ENCODE measurements at places on chromosomes 5 and 9. TPM values are rescaled to one million over a fixed set of nuclear protein-coding genes. Genes with fewer than 3 reads are reported as not detected.

The SLC23A1 gene
- total RNA-seq, result not detected

- no peak for DNase-seq
Observed at GRCh38 chr9:34989946-34990635, 546 bp downstream of the DNAJB5 start.

The FBP1 gene
- 2.9 TPM for total RNA-seq

The FYB1 gene
- total RNA-seq, result not detected

The CCDC171 gene
- total RNA-seq, result 0.94 TPM

DNA sequence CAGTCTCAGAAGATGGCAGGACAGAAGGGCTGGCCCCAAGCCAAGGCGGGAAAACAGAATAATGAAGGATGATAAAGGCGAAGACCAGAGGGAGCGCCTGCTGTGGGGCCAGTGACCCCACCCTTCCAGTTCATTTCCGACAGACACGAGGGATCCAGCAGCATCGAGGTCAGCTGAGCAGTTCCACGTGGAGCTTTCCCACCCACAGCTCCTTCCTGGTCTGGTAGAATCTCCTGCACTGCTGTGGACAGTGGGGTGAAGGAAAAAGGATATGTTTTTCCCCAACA is 265.9 kb upstream of the VLDLR start:
- no peak for DNase-seq

DNA sequence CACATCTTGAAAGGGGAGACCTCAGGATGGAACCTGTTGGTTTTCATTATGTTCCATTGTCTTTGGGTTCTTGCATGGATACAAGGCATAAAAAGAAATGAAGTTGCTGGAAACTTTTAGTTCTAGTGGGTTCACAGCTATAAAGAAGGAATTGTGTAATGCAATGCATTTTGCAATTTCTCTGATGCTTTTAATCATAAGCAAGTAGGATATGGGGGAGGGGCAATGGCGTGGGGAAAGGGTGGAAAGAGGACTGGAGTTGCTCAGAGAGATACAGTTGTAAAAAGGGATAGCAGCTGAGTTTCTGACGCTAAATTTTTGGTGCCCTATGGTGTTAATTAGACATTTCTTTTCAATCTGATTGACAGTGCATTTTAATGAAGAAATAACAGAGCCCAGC is 88.6 kb upstream of the FANCC start:
- DNase-seq, result no peak

GRCh38 chr9:112051812-112052211 is 123.3 kb downstream of the SUSD1 start:
- no peak for DNase-seq

The DOCK8 gene
- 0.51 TPM for total RNA-seq

DNA sequence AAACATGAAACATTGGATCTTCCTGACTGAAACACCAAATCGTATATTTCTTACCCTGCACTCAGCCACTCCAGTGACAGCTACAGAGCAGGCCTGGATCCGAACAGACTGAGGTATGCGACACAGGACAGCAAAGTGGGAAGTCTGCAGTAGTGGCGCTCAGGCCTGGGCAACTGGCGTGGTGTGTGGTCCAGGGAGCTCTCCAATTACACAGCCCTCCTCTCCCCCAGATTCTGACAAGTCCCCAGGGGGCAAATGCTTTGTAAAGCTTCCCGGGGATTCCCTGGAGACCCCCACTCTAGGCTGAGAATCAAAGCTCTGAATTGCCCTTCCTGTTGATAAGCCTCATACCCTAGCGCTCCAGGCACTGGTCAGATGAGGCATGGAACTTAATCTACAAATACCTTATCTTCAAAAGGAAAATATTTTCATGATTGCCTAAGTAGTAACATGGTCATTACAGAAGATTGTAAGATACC is 104.8 kb upstream of the ERCC6L2 start:
- DNase-seq, result no peak

GRCh38 chr9:18063856-18064390 is 410.0 kb upstream of the ADAMTSL1 start:
- DNase-seq, result no peak

- no peak for DNase-seq
Observed at GRCh38 chr5:177476531-177477233, 3.2 kb upstream of the DBN1 start.

The TSLP gene
- total RNA-seq, result 0.07 TPM

DNA sequence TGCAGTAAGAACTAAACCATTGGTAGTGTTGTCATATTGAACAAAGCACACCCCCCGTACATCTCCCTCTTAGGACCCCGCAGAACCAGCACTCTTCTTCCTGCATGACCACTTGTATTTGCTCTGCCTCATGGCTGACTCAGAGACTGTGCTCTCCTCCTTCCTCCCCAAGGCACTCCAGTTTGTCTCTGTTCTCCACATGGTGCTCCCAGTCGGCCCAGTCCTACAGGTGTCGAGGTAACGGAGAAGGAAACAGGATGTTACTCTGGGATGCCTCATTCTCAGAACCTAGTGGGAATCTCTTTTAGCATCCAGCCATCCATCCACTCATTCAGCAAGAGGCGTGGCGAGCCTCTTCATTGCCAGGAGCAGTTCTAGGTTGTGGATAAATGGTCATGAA is 97.0 kb upstream of the NIPAL4 start:
- DNase-seq, result no peak

- peak; percentile 1 for DNase-seq
Observed at GRCh38 chr5:108481355-108481931, 99.5 kb upstream of the FBXL17 start.

DNA sequence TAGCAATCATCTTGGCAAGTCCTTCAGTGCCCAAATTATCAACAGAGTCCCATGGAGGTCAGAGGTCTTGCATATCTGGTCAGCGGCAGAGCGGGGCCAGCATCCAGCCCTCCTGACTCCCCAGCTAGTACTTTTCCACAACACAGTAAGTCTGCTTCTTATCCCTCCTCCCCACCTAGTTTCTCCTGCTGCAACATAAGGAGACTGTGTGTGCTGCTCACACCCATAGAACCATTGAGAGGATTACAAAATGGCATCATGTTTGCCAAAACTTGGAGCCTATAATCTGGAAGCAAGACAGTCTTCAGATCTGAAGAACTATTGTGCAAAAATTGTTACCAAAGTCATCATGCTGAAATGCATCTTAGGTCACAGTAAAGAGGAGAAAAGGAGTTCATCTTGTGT is 125.8 kb upstream of the ZNF366 start:
- DNase-seq, result no peak

- no peak for DNase-seq
Observed at GRCh38 chr5:96636594-96636993, 25.6 kb upstream of the CAST start.

- peak; percentile 80 for DNase-seq
Observed at GRCh38 chr5:124908581-124909451, 162.4 kb upstream of the ZNF608 start.

The HRCT1 gene
- not detected for total RNA-seq

- DNase-seq, result no peak
Observed at GRCh38 chr9:98045234-98046179, 11.0 kb upstream of the NANS start.

DNA sequence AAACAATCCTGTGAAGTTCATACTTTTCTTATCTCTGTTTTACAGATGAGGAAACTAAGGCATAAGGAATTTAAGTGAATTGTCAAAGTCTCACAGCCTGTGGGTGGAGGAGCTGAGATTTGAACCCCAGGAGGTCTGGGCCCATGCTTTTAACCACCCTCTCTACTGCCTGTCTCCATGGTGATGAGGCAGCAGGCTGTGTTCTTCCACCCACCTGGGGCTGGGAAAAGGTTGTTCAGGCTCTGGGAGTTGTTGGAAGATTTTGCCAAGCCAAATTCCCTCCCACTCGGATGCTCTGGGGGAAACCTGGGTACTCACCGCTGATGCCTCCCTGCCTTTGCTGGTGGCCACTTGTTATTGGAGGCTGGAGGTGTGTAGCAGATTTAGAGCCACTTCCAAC is 18.3 kb upstream of the SYNPO start:
- no peak for DNase-seq

DNA sequence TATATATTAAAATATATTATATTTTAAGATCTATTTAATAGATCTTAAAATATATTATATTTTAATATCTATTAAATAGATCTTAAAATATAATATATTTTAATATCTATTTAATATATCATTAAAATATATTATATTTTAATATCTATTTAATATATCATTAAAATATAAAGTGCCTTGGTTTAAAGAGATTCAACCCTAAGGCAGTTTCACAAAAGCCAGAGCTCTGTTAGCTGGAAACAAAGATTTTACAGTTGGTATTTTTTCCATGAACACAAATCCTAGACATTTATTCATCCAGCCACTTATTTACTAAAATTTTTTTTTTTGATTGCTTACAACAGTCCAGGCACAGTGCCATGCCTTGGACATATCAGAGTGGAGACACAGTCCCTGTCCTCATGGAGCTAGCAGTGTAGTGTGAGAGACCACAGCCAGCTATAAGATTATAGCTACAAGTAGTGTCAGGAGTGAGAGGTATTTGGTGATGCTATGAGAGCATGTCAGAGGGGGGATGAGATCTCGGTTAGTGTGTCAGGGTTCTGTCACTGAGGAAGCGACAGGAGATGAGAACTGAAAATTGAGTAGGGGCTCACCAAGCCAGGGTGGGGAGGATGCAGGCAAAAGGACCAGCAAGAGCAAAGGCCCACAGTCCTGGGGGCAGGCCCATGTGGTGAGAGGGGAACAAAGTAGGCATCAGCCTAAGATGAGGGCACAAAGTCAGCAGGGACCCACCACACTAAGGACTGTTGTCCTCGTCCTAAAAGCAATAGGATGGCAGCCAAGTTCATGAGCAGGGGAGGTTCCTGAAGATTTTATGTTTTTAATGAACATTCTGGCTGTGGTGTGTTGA is 74.5 kb downstream of the FBXO38 start:
- DNase-seq, result no peak

The LRRC8A gene
- total RNA-seq, result 98.2 TPM

The ANKRD31 gene
- total RNA-seq, result 0.12 TPM

DNA sequence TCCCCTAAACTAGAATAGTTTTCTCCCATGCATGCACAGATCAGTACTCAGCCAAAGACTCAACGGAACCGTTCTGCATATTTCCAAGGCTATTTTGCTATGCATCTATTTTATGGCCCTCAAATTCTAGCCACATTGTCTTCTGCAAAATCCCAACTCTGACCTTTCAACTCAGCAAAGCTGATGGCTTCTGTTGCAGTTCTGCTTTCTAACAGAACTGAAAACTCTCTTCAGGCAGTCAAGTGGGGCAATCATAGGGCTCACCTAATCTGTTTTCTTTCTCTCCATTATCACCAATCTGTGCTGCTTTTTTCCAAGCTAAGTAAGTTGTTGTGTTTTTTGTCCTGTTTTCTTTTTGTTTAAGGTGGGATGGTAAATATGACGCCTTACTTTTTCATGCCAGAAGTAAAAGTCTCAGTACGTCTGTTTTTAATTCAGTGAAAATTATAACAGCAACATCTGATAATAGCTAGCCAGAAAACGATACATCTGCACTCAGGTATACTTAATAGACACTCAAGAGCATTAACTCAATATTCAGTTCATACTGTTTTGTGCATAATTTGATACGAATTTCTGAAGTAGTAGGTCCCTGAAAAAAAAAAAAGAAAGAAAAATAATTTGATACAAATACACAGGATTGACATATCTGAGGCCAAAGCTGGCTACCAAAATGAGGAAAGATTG is 454.3 kb downstream of the TLE1 start:
- no peak for DNase-seq

DNA sequence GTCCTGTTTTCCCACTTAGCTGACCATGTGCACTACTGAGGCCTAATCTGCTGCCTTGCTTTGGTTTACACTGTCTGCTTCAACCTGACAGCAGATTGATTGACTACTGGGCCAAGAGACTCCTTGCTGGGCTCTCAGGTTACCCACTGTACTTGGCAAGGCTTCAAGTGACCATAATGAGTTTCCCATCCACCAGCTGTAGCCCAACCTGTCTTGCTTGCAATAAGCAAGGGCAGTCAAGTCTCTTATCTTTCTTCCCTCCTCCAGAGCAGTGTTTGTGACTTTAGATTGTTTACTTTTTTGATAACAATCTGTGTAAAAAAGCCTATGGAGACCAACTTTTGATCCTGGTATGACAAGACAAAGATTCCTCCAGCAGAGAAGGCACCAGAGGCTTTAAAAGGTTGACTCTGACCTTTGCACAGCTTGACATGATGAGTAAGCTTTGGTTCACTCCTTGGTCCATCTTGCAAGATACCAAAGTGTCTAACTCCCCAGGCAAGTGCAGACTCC is 912.3 kb upstream of the SEMA6A start:
- DNase-seq, result no peak

GRCh38 chr5:128334010-128334716 is 203.9 kb downstream of the FBN2 start:
- no peak for DNase-seq

GRCh38 chr5:142425286-142426065 is 100.7 kb upstream of the SPRY4 start:
- no peak for DNase-seq

The FCHO2 gene
- total RNA-seq, result 5.9 TPM

DNA sequence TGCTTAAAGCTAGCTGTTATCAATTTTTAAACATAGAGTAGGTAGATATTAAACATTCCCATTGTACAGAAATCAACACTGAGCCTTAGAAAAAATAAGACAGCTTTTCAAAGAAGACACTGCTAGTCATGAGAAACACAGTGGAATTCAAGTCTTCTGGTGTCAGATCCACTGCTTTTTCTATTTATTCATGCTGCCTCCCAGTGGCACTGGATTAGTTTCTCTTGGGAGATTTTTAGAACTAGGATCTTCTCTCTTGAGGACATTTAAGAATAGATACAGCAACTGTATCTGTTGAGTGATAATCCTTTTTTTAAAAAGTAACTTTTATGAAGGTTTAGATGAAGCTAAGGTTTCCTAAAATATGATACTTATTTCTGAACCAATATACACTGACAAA is 1635.4 kb upstream of the C9orf72 start:
- DNase-seq, result no peak

DNA sequence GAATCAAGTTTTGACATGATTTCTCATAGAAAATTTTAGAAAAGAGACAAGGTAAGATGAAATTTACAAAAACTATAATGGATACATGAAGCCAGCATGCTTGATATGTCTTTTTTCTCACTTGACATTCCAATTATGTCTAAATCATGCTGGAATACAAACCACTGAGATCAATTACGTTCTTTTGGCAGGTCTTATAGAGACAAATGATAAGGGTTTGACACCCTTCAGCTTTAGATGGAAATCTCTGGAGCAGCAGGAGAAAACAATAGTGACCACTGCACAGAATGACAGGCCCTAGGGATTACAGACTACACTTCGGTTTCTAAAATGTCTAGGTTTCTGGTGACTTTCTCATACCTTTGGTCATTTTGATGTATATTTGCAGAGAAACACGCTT is 342.9 kb downstream of the TRPM3 start:
- no peak for DNase-seq

The AK8 gene
- total RNA-seq, result 0.14 TPM

Measured in epithelial cell of proximal tubule (primary cell).